ENCODE measurements at places on chromosomes 3 and 15.

DNA sequence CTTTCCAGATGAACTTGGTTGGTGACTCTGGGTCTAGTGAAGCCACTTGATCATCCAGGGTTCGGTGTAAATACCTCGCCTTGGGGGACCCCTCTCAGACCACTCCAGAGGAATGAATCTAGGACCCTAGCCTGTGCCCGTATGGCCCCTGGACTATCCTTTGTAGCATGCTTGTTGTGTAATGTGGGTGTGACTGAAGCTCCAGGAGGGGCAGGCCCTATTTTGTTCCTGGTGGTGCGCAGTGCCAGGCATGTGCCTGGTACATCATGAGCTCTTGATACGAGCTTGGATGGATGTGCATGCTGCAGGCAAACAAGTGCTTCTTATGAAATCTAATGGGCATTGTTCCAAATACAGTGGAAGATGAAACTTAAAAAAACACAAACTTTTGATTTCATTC, 82.8 kb downstream of the EBLN2 start:
- no peak for DNase-seq

- peak; percentile 60 for DNase-seq
These were observed 36.8 kb upstream of the TSPAN3 start for GRCh38 chr15:77107531-77108355.

- no peak for DNase-seq
These were observed 57.0 kb downstream of the ASTE1 start for GRCh38 chr3:130969621-130970020.

DNA sequence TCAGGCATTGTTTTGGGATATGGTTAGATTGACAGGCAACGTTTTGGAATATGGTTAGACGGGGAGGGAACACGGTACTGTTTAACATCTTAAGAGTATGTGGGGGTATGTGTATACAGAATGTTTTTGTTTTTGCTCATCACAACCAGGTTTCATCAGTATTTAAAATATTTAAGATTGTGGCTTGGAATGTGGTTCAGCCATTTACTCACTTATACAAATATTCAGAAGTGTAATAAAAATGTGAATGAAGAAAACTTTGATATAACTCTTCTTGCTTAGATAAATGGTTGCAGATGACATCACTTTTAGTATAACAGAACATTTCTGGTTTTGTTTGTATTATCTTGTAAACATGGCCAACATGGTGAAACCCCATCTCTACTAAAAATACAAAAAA, 3.9 kb upstream of the PAK2 start:
- DNase-seq, result no peak

DNA sequence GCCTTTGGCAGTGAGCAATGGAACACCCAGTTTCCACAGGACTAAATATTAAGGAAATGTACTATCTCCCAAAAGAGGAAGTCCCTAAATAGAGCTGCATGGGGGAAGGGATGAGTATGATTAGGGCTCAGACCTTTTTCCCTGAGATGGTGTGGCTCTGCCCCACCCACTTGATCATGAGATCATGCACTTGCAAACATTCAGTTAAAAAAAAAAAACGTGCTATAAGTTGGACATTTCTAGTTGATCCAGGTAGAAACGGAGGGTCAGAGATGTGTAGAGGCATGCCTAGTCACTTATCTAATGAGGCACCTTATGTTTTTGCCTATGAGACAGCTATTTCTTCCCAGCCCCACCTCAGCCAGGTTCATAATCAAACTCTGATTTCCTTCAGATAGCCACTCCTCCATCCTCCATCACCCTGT, 24.5 kb upstream of the SSR3 start:
- DNase-seq, result no peak

- DNase-seq, result peak; percentile 20
These were observed 34.4 kb upstream of the TBC1D21 start for GRCh38 chr15:73838831-73839426.

DNA sequence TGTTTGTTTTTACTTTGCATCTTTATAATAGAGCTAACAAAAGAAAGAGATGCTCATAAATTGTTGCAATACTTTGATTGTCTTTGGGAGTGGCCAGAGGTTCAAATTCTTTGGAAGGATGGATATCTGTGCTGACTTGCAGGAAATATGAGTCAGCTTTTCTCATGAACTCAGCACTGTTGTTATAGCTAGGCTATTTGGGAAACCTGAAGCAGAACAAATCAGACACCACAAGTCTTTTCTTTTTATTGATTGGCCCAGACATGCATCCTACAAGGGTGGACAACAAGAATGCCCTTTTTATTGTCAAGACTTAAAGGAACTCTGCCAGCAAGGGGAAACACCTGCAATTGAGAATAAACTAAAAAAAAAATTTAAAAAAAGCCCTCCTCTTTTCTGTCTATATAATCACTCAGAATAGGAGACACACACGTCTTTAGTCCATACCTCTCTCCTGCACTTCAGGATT, 4.6 kb upstream of the DENND4A start:
- no peak for DNase-seq

GRCh38 chr15:72474466-72474911, 359 bp downstream of the ARIH1 start:
- DNase-seq, result no peak

DNA sequence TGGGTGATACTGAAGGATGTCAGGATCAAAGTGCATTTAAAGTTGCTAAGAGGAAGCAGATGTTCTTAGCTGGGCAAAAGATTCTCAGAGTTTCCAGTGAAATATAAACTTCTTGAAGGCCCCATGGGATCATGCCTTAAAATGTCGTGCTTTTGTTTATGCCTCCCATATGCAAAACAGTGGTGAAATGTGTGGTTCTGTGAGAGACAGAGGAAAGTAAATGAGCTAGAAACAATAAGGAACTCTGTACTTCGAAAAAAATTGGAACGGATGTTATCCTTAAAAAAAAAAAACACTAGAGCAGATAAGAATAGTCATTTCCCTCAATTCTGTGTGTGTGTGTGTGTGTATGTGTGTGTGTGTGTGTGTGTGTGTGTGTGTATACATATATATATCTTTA, 497.0 kb upstream of the TBL1XR1 start:
- peak; percentile 52 for DNase-seq

DNA sequence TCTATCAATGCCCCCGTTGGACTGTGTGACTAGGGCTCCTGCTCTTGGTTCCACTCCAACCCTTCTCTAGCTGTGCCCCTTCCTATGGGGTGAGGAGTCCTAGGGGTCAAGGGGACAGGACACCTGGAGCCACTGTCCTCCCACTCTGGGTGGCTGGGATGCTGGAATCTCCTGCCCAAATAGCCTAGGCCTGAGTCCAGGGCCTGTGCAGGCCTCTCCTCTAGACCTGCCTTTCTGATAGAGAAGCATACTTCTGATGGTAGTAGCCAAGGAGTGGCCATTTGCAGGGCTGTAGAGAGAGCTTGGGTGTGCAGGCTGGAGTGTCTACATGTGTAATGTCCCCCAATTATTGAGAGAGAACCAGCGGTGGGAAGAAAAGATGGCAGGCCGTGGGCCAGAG, 54.2 kb downstream of the ITGA11 start:
- DNase-seq, result no peak

DNA sequence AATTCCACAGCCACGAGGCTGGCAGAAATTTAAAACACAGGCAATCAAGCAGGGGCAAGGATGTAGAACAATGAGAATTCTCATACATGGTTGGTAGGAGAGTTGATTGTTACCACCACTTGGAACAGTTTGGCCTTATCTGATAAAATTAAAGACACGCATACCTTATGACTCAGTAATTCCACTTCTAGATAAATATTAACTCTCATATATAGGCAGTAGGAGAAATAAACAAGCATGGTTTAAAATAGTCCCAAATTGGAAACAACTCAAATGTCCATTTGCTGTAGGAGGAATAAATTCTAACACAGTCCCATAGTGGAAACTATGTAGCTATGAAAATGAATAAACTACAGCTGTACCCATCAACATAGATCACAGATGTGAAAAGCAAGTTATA, 42.3 kb upstream of the USP3 start:
- DNase-seq, result no peak

DNA sequence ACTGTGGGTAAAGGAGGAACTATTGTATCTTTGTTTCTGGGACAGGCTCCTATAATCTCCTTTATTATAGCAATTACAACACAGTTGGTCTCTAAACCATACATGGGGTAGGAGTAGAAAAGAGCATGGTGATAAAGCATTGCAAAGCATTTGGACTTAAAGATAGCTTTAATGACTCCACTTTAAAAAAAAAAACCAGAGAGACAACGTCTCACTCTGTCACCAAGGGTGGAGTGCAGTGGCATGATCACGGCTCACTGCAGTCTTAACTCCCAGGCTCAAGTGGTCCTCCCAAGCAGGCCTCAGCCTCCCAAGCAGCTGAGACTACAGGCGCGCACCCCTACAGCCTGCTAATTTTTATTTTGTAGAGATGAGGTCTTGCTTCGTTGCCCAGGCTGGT, 68.2 kb downstream of the DENND4A start:
- no peak for DNase-seq

DNA sequence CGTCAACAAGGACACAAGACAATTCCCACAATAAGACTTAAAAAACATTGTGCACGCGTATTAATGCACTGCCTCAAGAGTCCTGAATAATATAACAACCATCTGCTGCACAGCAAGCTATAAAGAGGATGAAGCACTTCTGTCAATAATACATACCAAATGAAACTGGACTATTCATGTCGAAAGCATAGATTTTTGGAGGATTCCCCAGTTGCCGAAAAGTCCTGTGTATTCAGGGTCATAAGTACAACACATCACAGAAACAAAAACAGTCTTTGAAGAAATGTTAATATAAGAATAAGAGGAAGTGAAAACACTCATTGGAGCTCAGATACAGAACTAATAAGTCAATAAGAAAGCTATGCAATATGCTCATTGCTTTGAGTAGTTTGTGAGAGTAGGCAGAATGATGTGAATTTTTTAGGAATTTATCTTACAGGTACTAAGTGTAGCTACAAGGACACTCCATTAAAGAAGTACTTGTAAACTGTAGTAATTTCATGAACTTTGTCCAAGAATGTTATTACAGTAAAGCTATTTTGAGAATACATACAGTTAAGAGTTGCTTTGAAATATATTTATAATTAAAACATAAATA, 31.6 kb downstream of the CBLB start:
- peak; percentile 27 for DNase-seq

DNA sequence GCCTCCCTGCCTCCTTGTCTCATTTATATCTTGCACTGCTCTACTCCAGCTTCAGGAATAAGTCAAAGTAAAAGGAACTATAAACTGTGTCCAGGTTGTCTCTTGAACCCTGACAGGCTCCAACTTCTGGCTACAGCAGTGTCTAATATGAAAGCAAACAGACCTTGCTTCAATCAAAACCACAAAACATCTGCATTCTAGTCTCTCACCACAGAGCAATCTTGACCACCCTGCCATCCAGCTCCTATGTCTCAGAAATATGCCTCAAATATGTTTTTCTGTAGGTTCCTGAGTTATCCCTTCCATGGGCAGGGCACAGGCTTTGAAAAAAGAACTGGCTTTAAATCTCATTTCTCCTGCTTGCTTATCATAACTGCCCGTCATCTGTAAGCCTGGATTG, 13.0 kb upstream of the RAMAC start:
- no peak for DNase-seq

GRCh38 chr3:126578702-126579101, 20.0 kb upstream of the C3orf22 start:
- no peak for DNase-seq

DNA sequence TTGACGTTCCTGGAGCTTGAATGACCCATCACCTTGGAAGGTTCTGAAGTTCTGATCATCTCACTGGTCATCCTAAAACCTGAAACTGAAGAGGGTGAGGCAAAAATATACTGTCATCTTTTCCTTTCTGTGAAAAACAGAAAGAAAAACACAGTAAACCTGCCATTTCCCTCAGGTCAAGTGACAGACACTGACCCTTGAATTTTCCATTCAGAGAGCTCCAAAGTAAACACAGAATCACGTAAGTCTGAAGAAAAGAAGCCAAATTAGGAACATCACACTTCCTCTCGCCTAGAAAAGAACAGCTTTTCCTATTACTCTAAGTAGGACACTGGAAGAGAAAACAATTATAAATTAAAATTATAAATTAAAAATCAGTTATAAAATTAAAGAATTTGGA, 78.7 kb upstream of the TGFBR2 start:
- no peak for DNase-seq

DNA sequence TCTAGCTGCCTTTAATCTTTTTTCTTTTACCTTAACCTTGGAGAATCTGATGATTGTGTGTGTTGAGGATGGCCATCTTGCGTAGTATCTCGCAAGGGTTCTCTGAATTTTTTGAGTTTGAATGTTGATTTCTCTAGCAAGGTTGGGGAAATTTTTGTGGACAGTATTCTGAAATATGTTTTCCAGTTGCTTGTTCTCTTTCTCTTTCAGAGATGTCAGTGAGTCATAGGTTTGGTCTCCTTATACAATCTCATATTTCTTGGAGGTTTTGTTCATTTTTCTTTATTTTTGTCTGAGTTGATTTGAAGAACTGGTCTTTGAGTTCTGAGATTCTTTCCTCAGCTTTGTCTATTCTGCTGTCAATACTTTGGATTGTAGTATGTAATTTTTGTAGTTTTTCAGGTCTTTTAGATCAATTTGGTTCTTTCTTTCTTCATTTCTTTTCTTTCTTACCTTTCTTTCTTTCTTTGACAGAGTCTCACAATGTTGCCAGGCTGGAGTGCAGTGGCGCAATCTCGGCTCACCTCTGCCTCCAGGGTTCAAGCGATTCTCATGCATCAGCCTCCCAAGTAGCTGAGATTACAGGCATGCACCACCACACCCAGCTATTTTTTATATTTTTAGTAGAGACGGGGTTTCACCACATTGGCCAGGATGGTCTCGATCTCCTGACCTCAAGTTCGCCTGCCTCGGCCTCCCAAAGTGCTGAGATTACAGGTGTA, 366.4 kb upstream of the RASGRP1 start:
- DNase-seq, result no peak

DNA sequence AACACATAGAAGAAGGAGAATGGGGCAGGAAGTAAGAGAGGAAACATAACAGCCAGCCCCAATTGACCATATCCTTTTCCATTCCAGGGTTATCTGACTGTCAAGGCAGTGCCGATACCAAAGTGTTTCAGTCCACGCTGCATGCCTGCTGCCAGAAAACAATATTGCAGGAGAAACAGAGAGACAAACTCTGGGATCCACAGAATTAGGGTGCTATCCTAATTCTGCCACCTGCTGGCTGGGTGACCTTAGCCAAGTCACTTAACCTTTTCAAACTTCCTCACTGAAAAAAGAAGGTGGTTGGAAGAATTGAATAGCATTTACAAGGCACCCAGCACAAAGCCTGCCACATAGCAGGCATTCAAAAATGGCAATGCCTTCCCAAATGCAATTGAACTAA, 32.0 kb downstream of the GLB1 start:
- no peak for DNase-seq

Measured in muscle of arm (tissue), 14 donors.